A673 (cell line): ENCODE measurements at places on chromosomes 13 and 19. TPM values are rescaled to one million over a fixed set of nuclear protein-coding genes. Genes with fewer than 3 reads are reported as not detected.

DNA sequence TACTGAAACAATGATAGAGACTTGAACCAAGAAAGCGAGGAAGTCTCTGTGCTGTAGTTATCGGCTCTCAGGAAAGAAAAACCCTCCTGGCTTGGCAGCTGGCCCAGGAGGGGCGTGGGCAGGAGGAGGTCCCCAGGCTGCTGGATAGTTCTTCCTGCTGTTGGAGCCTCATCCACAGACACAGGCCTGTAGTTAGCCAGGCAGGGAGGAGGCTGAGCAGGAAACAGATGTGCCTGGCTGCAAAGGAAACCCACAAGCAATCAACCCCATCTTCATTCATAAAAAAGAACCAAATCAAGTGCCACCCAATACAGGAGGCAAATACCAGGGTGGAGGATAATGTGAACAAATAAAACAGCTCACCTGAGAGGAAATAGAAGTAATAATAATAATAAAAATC lies 86.2 kb downstream of the IRS2 start:
- H3K4me1 ChIP-seq, result peaks cover 23% of the 10 kb centered on the region
- peak; percentile 97 for DNase-seq
- no peaks in the 10 kb centered on the region for H3K27me3 ChIP-seq
- H3K4me3 ChIP-seq, result no peak overlapping the region

GRCh38 chr19:18157465-18158063 lies 4.6 kb downstream of the PIK3R2 start:
- H3K27me3 ChIP-seq, result no peaks in the 10 kb centered on the region
- no peak overlapping the region for H3K27ac ChIP-seq
- H3K4me3 ChIP-seq, result no peak overlapping the region
- DNase-seq, result no peak

GTF2F2 gene
- total RNA-seq, result 37.8 TPM in 2 replicates

GRCh38 chr19:55172741-55173140 lies 6.3 kb upstream of the DNAAF3 start:
- no peaks in the 10 kb centered on the region for H3K36me3 ChIP-seq
- H3K4me1 ChIP-seq, result no peaks in the 10 kb centered on the region
- H3K27ac ChIP-seq, result no peak overlapping the region
- no peak overlapping the region for H3K4me3 ChIP-seq
- no peak for DNase-seq

CLEC17A gene
- not detected in 2 replicates for total RNA-seq

DNA sequence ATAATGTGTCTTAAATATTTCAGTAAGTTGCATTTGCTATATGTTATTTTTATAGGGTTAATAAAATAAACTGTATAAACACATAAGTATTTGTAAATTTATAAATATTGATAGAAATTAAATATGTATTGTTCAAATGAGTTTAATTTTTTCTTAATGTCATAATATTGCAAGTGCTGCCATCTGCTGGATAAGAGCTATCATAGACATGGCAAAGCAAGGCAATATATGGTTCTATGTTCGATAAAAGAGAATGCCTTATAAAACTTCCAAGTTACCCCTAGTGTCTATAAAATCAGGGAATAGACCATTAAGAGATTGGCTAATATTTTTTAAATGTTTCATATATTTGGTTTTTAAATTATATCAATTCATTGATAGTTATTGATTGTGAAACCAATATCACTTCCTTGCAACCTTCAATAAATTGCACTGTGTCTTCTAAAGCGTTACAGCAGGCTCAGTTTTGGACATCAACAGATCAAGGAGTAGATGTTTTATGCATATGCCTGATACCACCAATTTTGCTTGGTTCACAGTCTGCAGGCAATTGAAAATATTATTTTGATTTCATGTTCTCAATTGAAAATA lies 29.0 kb upstream of the SLITRK6 start:
- H3K4me1 ChIP-seq, result no peaks in the 10 kb centered on the region
- DNase-seq, result peak; percentile 30
- no peaks in the 10 kb centered on the region for H3K36me3 ChIP-seq
- H3K4me3 ChIP-seq, result no peak overlapping the region
- no peak overlapping the region for H3K27ac ChIP-seq

TNFSF13B gene
- 9.2 and 11.2 TPM in 2 replicates for total RNA-seq

DNA sequence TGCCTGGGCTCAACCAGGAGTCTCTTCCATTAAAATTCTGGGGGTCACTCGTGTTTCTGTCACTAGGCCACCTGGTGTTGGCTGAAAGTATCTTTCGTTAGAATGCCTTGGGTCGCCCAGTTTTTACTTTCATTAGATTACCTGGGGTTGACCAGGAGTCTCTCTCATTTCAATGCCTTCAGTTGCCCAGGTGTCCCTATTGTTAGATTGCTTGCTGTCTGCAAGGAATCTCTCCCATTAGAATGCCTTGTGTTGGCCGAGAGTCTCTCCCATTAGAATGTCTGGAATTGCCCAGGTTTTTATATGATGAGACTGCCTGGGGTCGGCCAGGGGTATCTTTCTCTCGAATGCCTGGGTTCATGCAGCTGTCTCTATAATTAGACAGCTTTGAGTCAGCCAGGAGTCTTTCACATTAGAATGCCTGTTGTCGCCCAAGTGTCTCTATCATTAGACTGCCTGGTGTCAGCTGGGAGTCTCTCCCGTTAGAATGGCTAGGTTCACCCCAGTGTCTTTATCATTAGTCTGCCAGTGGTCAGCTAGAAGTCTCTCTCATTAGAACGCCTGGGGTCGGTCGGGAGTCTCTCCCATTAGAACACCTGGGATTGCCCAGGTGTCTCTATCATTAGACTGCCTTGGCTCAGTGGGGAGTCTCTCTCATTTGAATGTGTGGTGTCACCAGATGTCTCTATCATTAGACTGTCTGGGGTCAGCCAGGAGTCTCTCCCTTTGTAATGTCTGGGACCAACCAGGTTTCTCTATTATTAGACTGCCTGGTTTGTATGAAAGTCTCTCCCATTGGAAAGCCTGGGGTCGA lies 1446.8 kb downstream of the UQCRFS1 start:
- H3K27ac ChIP-seq, result no peak overlapping the region
- H3K4me3 ChIP-seq, result no peak overlapping the region
- H3K27me3 ChIP-seq, result no peaks in the 10 kb centered on the region
- H3K4me1 ChIP-seq, result no peaks in the 10 kb centered on the region

- H3K4me1 ChIP-seq, result no peaks in the 10 kb centered on the region
- no peak overlapping the region for H3K4me3 ChIP-seq
- no peak for DNase-seq
These were observed 402 bp downstream of the KIR2DL3 start for GRCh38 chr19:54738715-54739114.

DNA sequence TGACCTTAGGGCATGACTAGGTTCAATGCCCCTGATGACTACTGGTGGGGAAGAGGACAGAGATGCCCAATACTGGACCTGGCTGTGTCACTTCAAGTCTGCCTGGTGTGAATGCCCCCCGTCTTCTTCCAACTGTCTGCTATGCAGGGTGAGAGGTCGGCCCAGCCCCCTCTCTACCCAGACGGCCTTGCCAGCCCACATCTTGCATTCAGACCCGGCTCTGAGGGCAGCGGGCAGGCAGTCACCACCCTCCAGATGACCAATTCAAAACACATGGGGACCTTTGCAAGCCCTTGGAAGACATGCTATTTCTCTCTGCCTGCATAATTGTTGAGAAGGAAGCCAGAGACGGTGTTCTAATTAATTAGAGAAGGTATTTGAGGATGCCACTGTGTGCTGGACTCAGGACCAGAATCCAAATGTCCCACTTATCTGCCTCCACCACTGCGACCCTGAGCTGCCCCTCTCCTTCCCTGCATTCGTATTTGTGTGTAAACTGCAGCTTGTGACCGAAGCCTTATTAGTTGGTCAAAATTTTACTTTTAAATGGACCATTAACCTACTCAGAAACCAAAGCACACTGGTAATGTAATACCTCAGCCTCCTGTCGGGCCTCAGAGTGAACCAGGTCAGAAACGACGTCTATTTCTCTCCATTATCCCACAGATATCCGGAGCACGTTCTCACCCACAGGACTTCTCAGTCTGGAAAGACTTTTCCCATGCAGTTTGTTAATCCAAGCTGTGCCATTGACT lies 407.0 kb downstream of the ZNF536 start:
- DNase-seq, result no peak
- H3K27me3 ChIP-seq, result no peaks in the 10 kb centered on the region
- H3K36me3 ChIP-seq, result no peaks in the 10 kb centered on the region
- peaks cover 50% of the 10 kb centered on the region for H3K4me1 ChIP-seq
- H3K4me3 ChIP-seq, result no peak overlapping the region

DNA sequence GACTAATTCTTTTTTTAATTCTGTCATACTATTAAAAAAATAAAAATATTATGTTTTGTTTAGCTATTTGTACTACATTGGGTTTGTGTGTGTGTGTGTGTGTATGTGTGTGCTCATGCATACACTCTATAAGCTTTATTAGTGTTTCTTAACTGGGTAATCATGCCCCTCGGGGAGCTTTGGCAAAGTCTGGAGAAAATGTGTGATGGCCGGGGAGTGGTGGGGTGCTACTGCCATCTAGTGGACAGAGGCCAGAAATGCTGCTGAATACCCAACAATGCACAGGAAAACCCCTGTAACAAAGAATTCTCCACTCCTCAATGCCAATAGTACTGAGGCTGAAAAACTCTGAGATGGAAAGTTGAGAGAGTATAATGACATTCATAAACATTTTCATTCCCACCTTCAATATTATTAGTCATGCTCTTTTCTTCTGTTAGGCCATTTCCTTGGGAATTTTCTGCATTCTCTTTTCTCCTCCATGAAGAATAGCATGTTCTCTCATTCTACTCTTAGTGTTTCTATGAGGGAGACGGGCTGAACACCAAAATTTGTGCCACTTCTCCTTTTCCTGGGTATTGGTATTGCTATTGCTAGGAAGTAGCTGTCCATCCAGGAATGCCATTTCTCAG lies 157.3 kb downstream of the DNAJC3 start:
- peaks cover 8% of the 10 kb centered on the region for H3K4me1 ChIP-seq
- H3K27me3 ChIP-seq, result no peaks in the 10 kb centered on the region
- peak; percentile 87 for DNase-seq

GRCh38 chr19:31880283-31880682 lies 465.1 kb upstream of the ZNF507 start:
- no peak for DNase-seq
- H3K27me3 ChIP-seq, result no peaks in the 10 kb centered on the region
- no peak overlapping the region for H3K27ac ChIP-seq
- H3K4me3 ChIP-seq, result no peak overlapping the region

DNA sequence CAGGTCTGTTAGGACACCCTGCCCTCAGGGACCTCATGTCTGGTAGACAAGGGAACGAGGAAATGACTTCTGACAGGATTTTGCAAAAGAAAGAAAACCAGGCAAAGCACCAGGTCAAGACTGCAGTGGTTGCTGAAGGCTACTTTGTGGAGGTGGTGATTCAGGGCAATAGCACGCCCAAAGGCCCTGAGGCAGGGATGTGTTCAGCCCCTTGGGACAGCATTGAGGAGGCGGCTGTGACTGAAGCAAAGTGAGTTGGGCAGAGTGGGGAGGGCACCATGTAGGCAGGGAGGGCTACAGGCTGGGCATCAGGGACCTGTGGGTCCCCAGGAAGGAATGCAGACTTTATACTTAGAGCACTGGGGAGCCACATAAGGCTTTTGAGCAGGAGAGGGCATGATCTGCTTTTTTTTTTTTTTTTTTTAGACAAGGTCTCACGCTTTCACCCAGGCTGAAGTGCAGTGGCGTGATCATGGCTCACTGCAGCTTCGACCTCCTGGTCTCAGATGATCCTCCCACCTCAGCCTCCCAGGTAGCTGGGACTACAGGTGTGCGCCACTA lies 10.8 kb upstream of the HOMER3 start:
- DNase-seq, result no peak
- H3K27ac ChIP-seq, result no peak overlapping the region
- no peaks in the 10 kb centered on the region for H3K36me3 ChIP-seq
- H3K4me1 ChIP-seq, result no peaks in the 10 kb centered on the region
- H3K4me3 ChIP-seq, result no peak overlapping the region
- no peaks in the 10 kb centered on the region for H3K27me3 ChIP-seq

- H3K27me3 ChIP-seq, result no peaks in the 10 kb centered on the region
- no peaks in the 10 kb centered on the region for H3K4me1 ChIP-seq
- H3K4me3 ChIP-seq, result no peak overlapping the region
- H3K36me3 ChIP-seq, result no peaks in the 10 kb centered on the region
These were observed 81.1 kb downstream of the CHST8 start for GRCh38 chr19:33702606-33703437.

DNA sequence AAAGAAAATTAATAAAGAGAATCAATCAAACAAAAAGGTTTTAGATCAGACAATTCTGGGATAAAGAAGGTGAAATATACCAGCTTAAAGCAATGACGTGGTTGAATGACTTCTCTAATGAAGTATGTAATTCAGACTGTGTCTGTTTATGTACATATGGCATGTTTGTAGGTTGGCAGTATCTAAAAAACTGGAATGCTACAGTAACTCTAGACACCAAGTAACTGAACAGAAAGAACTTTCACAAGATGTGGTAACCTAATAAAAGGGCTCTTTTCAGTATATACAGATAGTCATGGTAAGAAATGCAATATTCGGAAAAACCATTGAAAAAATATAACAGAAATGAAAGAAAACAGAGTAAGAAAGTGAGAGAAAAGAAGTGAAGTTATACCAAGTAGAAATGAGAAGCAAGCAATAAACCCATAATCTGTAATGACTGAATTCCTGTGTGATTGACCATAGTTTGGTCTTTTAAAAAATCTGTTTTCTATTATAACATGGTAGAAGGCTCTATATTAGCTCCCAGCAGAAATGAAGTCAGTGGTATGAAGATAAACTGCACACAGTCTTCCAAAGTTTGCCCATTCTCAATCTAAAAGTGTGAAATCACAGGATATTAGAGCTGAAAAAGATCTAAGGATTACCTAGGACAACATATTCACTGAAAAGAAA lies 31.4 kb downstream of the ELF1 start:
- no peaks in the 10 kb centered on the region for H3K27me3 ChIP-seq
- DNase-seq, result no peak
- peaks cover 40% of the 10 kb centered on the region for H3K4me1 ChIP-seq
- no peak overlapping the region for H3K4me3 ChIP-seq
- no peaks in the 10 kb centered on the region for H3K36me3 ChIP-seq

DNA sequence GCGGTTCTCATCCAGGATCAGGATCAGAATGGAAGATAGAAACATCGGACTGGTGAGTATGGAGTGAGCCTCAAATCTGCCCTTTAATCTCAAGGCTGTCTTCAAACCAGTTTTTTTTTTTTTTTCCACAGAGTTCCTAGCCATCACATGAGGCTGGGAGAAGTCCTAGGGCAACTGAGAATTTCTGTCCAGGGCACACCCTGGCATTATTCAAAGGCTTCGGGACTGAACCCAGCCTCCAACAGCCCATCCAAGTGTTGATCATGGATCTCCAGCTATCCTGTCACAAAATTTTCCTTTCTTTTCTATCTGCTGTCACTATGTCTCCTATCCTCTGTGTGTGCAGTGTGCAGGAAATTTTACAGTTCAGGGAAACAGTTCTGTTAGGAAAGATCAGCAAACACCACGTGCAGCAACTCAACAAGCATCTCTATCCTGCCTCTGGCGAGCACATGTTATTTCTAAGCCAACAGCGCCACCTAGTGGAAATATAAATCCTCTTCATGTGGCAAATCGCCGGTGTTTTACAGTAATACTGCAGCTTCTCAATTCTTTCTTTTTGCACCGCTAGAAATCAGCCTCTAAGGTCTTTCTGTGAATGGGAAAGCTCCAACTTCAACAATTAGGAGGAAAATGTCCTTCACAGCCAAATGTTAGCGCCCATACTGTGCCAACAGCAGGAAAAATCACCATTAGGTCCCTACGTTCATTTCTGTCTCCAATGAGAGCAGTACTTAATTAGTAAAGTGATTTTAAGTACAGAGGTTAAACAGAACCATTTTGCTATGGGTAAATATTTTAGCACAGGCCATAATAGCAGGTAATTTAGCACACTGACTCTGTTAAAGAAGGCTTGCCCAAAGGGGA lies 21.4 kb upstream of the ZNF181 start:
- H3K4me3 ChIP-seq, result no peak overlapping the region
- H3K27me3 ChIP-seq, result no peaks in the 10 kb centered on the region
- no peak overlapping the region for H3K27ac ChIP-seq
- H3K36me3 ChIP-seq, result no peaks in the 10 kb centered on the region
- no peaks in the 10 kb centered on the region for H3K4me1 ChIP-seq

DDA1 gene
- 67.2 and 68.5 TPM in 2 replicates for total RNA-seq
